NAMALWA (cell line): ENCODE measurements at places on chromosomes 12 and 14.

DNA sequence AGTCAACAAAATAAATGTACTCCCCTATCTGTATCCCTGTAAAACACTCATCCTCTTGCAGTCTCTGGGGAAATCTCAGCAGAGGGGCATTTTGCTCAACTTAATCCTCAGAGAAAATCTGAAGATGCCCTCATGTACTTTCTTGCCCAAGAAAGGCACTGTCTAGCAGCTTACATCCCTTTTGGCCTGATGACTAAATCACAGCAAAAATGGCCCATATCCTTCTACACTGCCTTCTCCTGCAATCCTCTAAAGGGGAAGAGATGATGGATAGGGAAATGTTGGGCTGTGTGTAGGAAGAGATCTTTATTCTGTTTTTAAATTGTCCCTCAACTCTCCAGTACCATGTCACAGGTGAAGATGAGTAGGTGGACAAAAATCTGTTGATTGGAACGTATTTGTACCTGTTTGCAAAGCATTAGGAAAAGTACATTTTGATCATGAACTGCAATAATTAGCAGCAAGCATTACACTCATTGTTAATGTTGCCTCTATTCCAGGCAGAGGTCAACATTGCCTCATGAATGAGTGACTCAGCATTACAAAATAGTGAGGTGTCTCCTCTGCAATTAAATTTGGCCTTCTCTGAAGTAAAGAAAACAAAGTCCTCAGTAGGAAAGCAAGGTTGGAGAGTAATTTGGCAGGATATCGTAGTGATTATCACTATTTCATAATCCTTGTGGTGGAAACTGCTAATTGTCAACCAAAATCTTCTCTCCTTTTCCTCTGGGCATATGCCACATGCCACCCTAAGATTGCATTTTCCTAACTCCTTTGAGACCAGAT, 172.4 kb upstream of the CAND1 start:
- DNase-seq: no peak

DNA sequence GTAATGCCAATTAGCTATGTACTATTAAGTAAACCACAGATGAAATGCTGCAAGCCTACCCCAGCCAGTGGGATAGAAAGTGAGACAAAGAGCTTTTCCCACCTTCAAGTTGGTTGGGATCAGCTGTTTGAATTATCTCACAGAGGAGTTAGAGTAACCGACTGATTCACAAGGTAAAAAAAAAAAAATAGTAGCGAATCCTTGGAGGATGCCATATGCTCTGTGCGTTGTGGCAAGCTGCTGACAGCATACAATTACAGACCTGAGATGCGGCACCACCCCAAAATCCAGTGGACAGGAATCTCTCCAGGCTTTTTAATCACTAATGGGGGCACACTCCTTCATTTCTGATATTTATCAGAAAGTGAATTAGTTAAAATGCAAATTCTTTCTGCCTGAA, 157.0 kb upstream of the RMST start:
- DNase-seq: no peak

DNA sequence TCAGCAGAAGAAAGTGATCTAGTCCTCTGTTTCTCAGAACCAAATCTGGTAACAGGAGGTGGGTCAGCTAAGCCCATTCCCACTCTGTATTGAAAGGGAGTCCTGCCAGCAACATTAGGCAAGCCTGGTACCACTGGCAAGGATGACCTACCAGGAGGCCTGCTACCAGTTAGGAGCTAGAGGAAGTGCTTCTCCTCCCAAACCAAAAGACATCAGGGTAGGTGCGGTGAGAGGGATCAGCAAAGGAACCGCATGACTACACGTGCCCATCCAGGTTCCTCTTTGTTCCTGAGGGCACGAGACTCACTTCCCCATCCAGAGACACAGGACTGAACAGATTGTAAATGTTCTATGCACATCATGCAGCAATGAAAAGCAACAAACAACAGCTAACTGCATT, 2.8 kb downstream of the KLRC4 start:
- peak; percentile 37 for DNase-seq

DNA sequence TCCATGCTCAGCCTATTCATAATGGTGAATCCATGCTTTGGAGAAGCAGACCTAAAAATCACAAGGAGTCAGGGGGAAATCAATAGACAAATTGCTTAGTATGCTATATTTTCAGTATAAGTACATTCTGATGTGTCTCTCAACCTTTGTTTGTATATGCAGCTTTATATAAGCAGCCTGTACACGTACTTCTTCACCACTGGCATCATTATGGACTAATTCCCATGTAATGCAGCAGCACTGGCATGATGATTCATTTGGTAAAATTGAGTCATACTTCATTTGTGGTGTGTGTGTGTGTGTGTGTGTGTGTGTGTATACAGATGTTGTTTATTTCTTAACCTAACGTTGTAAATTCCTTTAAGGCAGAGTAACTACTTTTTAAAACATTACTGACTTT, 10.9 kb downstream of the DCP1B start:
- no peak for DNase-seq

DNA sequence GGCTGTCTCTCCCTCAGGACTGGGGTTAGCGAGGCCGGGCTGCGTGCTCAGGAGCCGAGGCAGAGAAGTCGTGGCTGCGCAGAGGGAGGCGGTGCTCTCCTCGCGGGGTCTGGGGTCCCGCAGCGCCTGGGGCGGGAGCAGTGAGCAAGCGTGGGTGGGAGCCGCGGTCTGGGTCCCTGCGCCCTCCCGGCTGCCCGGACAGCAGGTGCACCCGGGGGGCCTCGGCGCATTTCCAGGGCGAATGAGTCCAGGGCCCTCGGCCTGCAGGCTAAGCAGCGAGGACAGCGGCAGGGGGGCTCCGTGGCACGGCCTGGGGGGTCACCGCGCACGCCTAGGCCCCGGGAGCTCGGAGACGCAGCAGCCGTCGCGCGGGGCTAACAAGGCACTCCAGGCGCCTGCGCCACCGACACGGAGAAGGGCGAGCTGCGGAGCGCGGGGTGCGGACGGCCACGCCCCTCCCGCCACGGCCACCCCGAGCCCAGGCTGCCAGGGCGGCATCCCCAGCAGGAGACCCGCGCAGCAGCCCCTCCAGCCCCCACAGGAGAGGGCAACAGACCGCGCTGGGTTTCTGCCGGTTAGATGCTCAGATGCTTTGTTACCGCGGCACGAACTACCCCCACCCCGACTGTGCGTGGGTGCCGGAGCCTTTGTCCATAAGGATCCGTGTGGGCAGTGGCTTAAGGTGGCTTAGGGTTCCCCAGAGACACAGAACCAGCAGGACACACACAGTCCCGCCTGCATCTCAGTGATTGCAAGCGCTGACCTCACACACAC, 117.7 kb upstream of the C14orf180 start:
- DNase-seq: no peak

DNA sequence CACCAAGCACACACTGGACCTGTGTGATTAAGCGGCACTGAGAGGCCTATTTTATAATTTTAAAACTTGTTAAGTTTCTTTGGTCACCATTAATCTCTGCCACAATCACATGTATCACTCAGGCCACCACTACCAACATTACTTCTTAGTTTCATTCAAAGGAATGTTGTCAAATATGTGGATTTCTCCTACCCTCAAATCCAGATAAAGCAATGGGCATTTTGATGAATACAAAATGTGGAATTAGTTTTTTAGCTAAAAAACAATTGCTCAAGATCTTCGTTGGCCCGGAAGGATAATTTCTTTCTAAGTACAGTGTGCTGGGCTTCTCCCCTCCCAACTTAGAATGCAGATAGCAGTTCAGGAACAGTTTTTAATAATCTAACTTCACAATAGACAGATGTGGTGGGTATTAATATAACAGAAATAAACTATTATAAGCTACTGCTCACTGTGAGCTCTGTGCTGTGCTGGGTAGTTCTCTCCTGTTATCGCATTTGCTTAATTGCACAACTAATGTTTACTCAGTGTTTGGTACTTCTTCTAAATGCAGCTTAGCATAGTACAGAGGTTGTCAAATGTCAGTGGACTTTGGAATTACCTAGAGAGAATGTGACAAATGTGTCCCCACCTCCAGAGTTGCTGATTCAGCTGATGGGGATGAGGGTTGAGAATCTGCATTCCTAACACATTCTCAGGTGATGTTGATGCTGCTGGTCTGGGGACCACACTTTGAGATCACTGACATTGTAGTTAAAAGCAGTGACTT, 266.7 kb upstream of the AMIGO2 start:
- no peak for DNase-seq

- DNase-seq: no peak
These were observed 40.2 kb downstream of the TAOK3 start for GRCh38 chr12:118332511-118332910.

- DNase-seq: no peak
These were observed 212.3 kb upstream of the DCN start for GRCh38 chr12:91394903-91395302.

- no peak for DNase-seq
These were observed 88.0 kb upstream of the GSC start for GRCh38 chr14:94857950-94858349.

DNA sequence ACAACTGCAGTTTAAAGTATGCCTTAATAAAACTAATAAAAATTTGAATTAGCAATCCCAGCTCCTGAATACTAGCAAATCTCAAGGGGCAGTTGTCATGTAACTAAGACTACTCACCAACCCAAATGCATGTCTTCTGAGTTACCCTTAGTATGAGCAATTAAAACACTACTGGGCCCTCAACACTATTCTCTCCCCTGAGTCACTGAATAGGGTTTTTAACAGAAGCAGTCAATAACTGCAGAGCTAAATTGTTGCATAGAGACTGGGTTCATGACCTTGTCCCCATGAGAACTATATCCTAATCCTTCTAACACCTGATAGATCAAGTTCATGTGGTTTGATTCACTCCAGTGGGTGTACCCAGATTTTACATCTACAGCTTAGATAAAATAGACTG, 38.8 kb downstream of the MDM1 start:
- no peak for DNase-seq

DNA sequence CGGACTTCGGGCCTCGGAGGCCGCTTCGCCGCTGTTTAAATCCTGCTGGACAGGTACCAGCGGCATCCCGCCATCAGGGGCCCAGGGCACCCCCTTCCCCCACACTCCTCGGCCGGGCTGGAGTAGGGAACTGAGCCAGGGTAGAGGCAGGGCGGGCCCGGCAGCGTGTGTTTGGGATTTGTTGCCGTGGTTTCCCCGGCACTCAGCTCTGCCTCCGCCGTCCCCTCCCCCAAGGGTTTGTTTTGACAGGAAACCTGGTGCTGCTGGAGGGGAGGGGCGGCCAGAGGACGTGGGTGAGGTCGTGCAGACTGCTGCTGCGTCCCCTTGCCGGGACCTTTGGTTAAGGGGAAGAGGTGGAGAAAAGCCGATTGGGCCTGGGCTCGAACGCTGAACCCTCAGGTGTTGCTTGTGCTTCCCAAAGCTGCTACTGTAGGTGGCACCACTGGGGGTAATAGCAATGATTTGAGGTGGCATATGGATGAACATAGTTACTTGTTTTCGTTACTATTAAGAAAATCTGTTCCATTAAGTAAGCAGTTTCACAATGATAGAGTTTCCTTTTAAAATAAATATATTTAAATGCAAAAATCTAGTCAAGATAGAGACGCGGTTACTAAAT, 778 bp downstream of the TCP11L2 start:
- peak; percentile 83 for DNase-seq

GRCh38 chr12:92436856-92437255, 265.9 kb upstream of the PLEKHG7 start:
- DNase-seq: no peak

DNA sequence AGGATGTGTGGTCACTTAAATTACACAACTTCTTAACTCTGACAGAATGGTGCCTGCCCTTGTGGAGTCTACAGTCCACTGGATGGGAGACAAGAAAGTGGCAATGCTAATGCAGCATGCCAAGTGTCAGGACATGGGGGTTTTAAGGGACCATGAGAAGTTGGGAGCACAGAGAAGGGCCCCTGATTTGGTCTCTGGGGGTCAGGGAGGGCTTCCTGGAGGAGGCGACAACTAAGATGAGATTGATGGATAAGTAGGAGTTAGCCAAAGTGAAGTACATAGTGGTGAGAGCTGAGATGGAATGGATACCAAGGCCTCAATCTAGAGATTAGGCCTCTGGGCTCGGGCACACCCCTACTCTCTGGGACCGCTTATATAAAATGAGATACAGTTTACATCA, 236.7 kb downstream of the CHST11 start:
- no peak for DNase-seq
